ENCODE measurements at places on chromosomes 1 and 21. TPM values are rescaled to one million over a fixed set of nuclear protein-coding genes. Genes with fewer than 3 reads are reported as not detected.

DNA sequence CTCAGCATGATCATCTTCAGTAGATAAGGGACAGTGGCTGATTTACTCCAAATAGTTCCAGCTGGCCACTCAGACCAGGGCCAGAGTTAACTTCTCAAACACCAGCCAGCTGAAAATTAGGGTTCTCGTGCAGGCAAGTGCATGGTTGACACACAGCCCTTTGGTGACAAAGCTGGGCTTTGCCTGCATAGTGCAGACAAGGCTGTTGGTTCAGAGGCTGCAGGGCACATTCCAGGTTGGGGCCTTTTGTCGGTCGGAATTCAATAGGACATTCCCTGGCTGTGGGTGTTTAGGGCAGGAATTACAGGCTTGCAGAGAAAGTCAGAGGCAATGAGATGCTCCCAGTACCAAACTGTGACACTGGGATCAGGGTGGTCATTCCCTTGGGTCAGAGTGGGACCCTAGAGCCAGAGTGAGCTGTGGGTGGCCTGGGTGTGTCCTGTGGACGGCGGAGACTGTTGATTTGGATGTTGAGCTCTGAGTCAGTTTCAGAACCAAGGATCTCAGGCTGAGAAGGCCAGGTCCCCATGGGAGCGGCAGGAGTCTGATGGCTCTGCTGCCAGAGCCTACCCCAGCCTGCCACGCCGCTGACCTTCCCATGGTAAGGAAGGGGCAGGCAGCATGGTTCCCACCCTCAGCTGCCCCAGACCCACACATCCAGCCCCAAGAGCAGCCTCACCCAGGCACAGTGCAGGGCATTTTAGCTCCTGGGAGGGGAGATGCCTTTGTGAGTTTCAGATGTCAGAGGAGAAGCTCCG is 56.2 kb downstream of the STUM start:
- DNase-seq, result no peak

DNA sequence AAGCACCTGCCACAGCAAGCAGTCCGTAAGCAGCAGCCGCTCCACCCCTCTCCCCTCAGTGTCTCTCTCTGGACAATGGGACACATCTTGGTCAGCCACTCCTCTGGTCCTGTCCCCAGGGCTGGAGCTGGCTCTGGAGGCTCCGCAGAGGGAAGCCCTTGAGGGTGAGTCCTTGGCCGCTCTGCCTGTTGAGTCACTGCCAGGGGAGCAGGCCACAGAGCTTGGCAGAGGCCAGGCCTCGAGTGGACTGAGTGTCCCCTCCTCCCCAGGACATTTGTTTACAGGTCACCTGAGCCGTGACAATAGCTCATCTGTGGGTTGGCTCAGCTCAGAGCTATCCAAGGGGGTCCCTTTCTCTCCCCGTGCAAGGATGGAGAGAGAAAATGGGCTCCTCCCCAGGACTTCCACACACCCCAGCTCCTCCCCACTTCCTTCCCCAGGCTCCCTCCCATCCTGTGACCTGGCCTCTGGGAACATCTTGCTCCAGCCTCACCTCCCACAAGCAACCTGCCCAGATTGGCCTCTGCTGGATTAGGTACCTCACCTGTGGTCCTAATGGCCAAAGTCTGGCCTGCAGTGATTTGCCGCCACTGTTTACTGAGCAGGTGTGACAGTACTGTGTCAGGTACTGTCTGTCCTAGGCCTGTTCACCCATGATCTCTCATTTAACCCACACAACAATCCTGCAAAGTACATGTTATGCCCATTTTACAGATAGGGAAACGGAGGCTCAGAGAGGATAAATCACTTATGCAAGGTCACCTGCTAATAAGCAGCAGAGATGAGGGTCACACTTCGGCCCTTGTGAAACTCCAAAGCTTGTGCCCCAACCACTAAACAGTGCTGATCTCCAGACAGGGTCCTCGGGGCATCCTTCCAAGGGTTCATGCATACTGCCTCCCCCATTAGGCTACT is 4.8 kb downstream of the FAM131C start:
- DNase-seq, result no peak

- DNase-seq, result no peak
Measured at GRCh38 chr1:110384581-110385321, 6.1 kb downstream of the SLC16A4 start.

DNA sequence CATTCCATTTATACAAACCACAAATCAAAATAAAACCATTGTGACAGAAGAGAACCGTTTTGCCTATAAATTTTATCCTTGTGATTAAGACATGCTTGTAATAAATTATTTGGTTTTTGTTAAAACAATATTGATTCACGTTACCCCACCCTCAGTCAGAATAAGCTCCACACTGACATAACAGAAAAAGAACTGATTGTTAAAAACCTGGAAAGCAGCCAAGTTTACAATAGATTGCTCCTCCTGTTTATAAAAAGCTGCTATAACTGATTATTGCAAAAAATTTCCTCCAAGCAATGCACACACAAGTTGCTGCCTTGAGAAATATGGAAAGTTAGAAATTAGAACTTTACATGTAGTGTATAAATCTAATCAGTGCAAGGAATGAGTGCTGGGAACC is 263.5 kb downstream of the SETD4 start:
- no peak for DNase-seq

GRCh38 chr1:232568331-232568852 is 61.5 kb downstream of the SIPA1L2 start:
- DNase-seq, result no peak

- no peak for DNase-seq
Measured at GRCh38 chr1:107181253-107181969, 40.6 kb downstream of the NTNG1 start.

GRCh38 chr1:114137497-114137896 is 16.2 kb downstream of the SYT6 start:
- DNase-seq, result no peak

DNA sequence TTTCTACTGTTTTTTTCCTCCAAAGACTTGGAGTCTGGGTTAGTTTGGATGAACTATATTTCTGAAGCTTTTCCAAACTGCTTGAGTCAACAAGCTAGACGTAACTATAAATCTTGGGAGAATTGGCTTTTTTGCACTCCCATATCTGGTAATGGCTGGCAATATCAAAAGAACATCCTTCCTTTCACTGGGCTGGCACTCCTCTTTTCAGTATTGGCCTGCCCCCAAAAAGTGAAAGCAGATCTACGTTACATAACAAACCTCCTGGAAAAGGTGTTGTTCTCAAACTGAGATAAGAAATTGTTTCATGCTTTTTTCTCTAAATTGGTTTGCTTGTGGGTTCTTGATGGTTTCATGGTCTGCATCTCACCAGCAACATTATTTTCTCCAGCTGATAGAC is 499.3 kb downstream of the NEGR1 start:
- no peak for DNase-seq

EDN2 gene
- 0.85 TPM for polyA plus RNA-seq

All from left renal pelvis (tissue), 4 donors.